Testis (tissue), 5 donors: ENCODE measurements at places on chromosomes 6 and 20. TPM values are rescaled to one million over a fixed set of nuclear protein-coding genes. Genes with fewer than 3 reads are reported as not detected.

- H3K4me1 ChIP-seq: no peaks in the 10 kb centered on the region
- H3K27me3 ChIP-seq: no peaks in the 10 kb centered on the region
- DNase-seq: no peak
- no peak overlapping the region for H3K27ac ChIP-seq
Measured at GRCh38 chr6:98044791-98045470, 761.9 kb upstream of the MMS22L start.

GRCh38 chr20:56322681-56323080 lies 36.1 kb upstream of the FAM210B start:
- H3K36me3 ChIP-seq: no peaks in the 10 kb centered on the region
- H3K27me3 ChIP-seq: no peaks in the 10 kb centered on the region
- H3K4me3 ChIP-seq: no peak overlapping the region

The PHF20 gene
- 108 TPM for total RNA-seq

The KCNG1 gene
- 35.8 TPM for total RNA-seq

DNA sequence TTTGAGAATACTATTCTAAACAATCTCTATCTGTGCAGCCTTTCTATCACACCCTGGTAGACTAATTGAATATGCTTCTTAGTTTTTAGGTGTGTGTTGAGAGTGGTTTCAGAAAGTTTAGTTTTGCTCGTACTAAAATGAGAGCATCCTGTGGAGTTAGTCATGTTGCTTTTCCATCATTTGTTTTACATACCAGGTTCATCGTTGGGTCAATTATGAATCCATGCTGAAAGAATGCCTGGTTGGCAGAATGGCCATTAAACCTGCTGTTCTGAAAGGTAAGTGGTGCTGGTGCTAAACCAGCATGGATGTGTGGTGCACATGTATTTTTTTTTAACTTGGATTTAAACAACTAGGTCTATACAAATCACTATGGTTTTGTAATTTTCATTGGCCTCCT lies 49.3 kb downstream of the CYB5R4 start:
- no peaks in the 10 kb centered on the region for H3K4me1 ChIP-seq
- no peak for DNase-seq

DNA sequence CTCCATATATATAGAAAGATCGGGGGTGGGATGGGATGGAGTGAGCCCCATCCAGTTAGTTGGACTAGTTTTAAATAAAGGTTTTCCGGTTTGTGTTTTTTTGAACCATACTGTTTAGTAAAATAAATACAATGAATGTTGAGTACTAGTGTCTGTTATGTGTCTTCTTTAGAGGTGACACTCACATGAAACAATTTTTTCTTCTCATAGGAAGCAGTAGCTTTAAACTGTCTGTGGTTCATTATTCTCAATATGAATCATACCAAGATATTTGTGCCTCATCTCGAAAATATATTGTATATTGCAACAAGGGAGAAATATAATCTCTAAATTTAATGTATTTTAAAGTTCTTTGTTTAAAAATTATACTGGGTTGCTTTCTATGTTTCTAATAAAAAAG lies 33.4 kb downstream of the HSF2 start:
- H3K27me3 ChIP-seq: no peaks in the 10 kb centered on the region
- DNase-seq: no peak
- H3K36me3 ChIP-seq: no peaks in the 10 kb centered on the region
- H3K27ac ChIP-seq: no peak overlapping the region
- no peak overlapping the region for H3K4me3 ChIP-seq
- no peaks in the 10 kb centered on the region for H3K4me1 ChIP-seq

- no peak for DNase-seq
- H3K27ac ChIP-seq: no peak overlapping the region
- no peaks in the 10 kb centered on the region for H3K27me3 ChIP-seq
- H3K36me3 ChIP-seq: no peaks in the 10 kb centered on the region
- H3K4me3 ChIP-seq: no peak overlapping the region
Measured at GRCh38 chr6:37190159-37190535, 20.2 kb downstream of the PIM1 start.

GRCh38 chr20:48017509-48017908 lies 232.2 kb upstream of the SULF2 start:
- H3K27me3 ChIP-seq: no peaks in the 10 kb centered on the region
- H3K4me1 ChIP-seq: no peaks in the 10 kb centered on the region
- no peak overlapping the region for H3K27ac ChIP-seq
- no peaks in the 10 kb centered on the region for H3K36me3 ChIP-seq

GRCh38 chr20:23293689-23294088 lies 56.9 kb upstream of the NXT1 start:
- no peak overlapping the region for H3K4me3 ChIP-seq
- H3K4me1 ChIP-seq: peaks cover 75% of the 10 kb centered on the region
- H3K27ac ChIP-seq: peak overlapping the region; percentile 81
- no peaks in the 10 kb centered on the region for H3K27me3 ChIP-seq
- no peaks in the 10 kb centered on the region for H3K36me3 ChIP-seq

- no peak for DNase-seq
- H3K27ac ChIP-seq: no peak overlapping the region
- no peaks in the 10 kb centered on the region for H3K36me3 ChIP-seq
Measured at GRCh38 chr6:83153883-83154521, 39.1 kb downstream of the PGM3 start.

GRCh38 chr20:20343932-20344331 lies 24.0 kb upstream of the INSM1 start:
- no peaks in the 10 kb centered on the region for H3K27me3 ChIP-seq
- no peaks in the 10 kb centered on the region for H3K36me3 ChIP-seq
- H3K27ac ChIP-seq: no peak overlapping the region
- H3K4me1 ChIP-seq: no peaks in the 10 kb centered on the region

DNA sequence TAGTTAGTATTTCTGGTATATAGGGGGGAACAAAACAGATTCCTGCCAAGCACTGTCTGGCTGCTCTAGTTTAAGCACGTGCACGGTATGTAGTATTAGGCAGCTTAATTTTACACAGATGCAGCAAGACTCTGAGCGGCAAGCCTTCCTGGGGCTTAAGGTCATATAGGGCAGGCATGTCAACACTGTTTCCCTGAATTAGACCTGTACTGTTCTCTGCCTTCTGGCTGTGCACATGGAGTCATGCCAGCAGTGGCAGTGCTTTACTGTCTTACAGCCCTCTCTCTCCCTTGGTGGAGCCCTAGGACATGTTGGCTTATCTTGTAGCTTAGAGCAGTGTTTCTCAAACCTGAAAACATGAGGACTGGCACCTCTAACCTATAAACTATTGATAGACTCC lies 56.6 kb downstream of the PHF20 start:
- H3K4me3 ChIP-seq: no peak overlapping the region
- no peaks in the 10 kb centered on the region for H3K4me1 ChIP-seq
- no peak overlapping the region for H3K27ac ChIP-seq
- H3K36me3 ChIP-seq: no peaks in the 10 kb centered on the region
- DNase-seq: peak; percentile 27
- H3K27me3 ChIP-seq: no peaks in the 10 kb centered on the region

DNA sequence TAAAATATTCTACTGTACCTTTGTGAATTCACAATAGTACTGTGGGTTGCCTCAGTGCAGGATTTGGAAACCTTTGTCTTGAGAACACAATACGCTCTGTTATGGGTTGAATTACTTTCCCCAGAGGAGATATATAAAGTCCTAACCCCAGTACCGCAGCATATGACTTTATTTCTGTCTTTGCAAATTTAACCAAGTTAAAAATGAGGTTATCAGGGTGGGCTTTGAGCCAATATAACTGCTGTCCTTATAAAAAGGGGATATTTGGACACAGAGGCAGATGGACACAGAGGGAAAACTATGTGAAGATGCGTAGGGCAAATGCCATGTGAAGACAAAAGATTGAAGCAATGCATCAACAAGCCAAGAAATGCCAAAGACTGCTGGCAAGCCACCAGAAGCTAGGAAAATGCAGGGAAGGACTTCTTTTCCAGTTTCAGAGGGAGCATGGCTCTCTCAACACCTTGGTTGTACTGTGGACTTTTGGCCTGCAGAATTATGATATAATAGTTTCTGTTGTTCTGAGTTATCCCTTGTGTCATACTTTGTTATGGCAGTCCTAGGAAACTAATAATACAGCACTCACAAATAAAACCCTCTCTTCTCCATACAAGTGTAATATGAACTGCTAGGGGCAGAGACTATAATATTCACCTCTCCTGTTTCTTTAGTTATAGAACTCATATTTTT lies 292.6 kb upstream of the SPTLC3 start:
- no peaks in the 10 kb centered on the region for H3K36me3 ChIP-seq
- H3K27me3 ChIP-seq: no peaks in the 10 kb centered on the region
- H3K4me1 ChIP-seq: no peaks in the 10 kb centered on the region
- H3K27ac ChIP-seq: no peak overlapping the region
- DNase-seq: no peak

DNA sequence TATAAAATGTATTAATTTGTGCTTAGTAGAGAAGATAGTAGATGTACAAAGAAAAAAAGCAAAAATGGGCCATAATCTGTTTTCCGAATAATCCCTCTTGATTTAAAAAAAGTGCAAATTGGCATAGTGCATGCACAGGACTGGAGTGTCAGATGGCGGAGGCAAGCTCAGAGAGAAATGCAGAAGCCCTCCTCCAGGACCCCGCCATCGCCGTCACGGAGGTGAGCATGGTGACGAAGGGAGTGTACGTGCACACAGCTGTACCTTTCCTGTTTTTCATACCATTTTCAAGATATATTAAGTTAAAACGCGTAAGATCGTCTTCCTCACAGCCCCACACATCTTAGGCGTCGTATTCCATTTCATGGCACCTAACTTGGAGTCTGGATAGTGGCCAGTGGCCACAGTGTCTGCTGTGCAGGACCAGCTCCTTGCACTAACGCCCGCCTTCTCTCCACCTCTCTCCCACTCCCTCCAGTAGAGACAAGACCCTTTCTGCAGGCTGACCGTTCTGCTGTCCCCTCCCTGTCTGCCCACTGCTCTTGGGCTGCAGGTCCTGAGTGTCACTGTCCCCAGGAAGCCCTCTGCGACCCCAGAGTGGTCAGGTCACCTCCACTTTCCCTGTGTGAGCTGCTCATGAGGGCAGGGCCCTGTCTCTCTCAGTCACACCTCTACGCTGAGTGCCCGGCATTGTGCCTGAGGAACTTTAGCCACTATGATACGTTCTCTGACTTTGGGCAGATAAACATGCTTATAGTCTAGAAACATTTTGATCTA lies 9.8 kb downstream of the DUSP22 start:
- no peak overlapping the region for H3K4me3 ChIP-seq
- no peaks in the 10 kb centered on the region for H3K36me3 ChIP-seq
- H3K27me3 ChIP-seq: no peaks in the 10 kb centered on the region
- no peaks in the 10 kb centered on the region for H3K4me1 ChIP-seq
- no peak overlapping the region for H3K27ac ChIP-seq

DNA sequence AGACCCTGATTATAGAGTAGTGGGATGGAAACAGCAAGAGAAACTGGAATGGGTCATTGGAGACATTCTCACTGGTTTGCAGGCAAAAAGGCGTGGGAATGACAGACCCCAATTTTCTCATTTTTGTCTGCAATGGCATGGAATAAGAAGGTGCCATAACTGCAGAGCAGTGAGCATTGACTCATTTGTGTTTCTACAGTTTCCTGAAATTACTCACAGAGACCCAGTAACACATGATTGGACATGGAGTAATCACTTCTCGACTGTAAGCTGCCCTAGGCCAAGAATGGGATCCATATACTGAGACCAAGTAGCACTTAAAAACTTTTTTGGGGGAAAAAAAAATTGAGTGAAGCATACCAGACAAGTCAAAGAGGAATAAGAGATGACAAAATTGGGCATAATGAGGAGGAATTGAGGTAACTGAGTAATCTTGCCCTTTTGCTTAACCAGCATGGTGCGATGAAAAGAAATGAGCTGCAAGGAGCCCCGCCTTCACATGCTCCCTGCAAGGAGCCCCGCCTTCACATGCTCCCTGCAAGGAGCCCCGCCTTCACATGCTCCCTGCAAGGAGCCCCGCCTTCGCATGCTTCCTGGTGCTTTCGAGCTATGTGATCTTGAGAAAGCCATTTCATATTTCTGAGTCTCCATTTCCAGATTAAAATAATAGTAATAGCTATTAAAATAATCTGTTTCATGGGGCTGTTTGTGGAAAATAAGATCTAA lies 44.1 kb downstream of the NHSL1 start:
- H3K4me3 ChIP-seq: no peak overlapping the region
- H3K4me1 ChIP-seq: no peaks in the 10 kb centered on the region
- H3K27me3 ChIP-seq: no peaks in the 10 kb centered on the region
- no peak overlapping the region for H3K27ac ChIP-seq

DNA sequence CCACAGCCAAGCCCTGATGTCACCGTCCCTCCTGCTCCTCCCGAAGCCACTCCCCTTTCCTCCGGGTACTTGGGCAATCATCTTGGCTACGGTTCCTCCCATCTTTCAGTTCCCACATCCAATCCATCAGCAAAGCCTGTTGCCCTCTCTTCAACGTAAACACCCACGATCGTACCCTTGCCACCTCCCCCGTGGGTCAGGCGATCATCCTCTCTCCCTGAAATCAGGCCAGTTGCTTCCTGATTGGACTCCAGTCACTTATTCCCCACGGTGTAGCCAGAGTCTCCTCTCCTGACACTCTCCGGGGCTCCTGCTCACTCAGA lies 44.5 kb downstream of the SULF2 start:
- no peaks in the 10 kb centered on the region for H3K27me3 ChIP-seq
- H3K27ac ChIP-seq: no peak overlapping the region
- H3K36me3 ChIP-seq: no peaks in the 10 kb centered on the region
- no peak overlapping the region for H3K4me3 ChIP-seq
- peak; percentile 32 for DNase-seq
- H3K4me1 ChIP-seq: no peaks in the 10 kb centered on the region

DNA sequence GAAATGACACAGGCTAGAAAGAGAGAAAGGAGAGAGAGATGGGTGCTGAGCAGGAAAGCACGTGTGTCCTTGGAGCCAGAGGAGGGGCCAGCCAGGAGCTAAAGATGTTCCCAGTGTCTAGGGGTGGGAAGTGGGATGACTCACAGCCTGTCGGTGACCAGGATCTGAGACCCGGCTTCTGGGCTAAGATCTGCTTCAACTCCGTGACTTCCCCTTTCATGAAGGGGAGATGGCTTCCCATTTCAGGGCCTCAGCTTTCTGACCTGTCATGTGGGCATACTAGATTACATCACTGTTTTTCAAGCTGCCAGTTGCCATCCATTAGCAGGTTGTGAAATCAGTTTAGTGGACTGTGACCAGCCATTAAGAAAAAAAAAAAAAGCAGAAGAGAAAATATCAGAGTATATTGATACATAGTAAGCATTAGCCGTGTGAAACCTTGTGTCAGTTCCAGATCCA lies 5.4 kb downstream of the TGM3 start:
- H3K36me3 ChIP-seq: no peaks in the 10 kb centered on the region
- H3K4me3 ChIP-seq: no peak overlapping the region
- H3K4me1 ChIP-seq: no peaks in the 10 kb centered on the region
- no peak overlapping the region for H3K27ac ChIP-seq
- H3K27me3 ChIP-seq: no peaks in the 10 kb centered on the region

GRCh38 chr20:25058051-25058846 lies at the start of gene ACSS1:
TSS of gene ACSS1 (minus strand) at chr20:25058139. CDS start at chr20:25058102, 37 bp downstream.
- peak within 1 kb of the TSS; percentile 92 for H3K27ac ChIP-seq
- peak; percentile 80 for DNase-seq
- peaks cover 43% of the 10 kb centered on the region for H3K4me1 ChIP-seq
- no peaks in the 10 kb centered on the region for H3K27me3 ChIP-seq

- no peaks in the 10 kb centered on the region for H3K4me1 ChIP-seq
- no peaks in the 10 kb centered on the region for H3K36me3 ChIP-seq
- H3K27ac ChIP-seq: no peak overlapping the region
- no peak for DNase-seq
Measured at GRCh38 chr6:141195251-141195832, 937.4 kb upstream of the GJE1 start.
